ENCODE measurements at places on chromosomes 3 and 15. TPM values are rescaled to one million over a fixed set of nuclear protein-coding genes. Genes with fewer than 3 reads are reported as not detected.

- no peak for DNase-seq
- H3K4me1 ChIP-seq: no peaks in the 10 kb centered on the region
- no peaks in the 10 kb centered on the region for H3K27me3 ChIP-seq
- H3K27ac ChIP-seq: no peak overlapping the region
Measured at GRCh38 chr15:78149805-78150751, 916 bp downstream of the IDH3A start.

SST gene
- total RNA-seq: not detected

DNA sequence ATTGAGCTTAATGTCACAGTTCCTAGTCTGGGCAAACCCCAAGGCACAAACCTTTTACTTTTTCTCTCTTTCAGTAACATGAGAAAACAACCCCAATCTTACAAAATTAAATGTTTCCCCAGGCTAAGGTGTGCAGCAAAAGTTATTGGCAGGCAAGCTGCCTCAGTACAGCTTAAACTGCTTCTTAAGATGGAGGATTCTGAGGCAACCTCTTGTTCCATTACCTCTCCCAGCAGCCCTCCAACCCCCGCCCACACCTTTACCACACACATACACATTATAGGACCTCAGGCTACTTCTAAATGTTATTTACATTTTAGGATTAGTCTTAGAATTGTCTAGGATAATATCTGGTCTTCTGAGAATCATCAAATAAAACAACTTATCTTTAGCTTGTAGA lies 22.3 kb upstream of the CBLB start:
- H3K4me3 ChIP-seq: no peak overlapping the region
- no peaks in the 10 kb centered on the region for H3K4me1 ChIP-seq
- H3K27ac ChIP-seq: no peak overlapping the region
- no peak for DNase-seq
- H3K36me3 ChIP-seq: no peaks in the 10 kb centered on the region

COL6A5 gene
- 0.04 TPM for total RNA-seq

DNA sequence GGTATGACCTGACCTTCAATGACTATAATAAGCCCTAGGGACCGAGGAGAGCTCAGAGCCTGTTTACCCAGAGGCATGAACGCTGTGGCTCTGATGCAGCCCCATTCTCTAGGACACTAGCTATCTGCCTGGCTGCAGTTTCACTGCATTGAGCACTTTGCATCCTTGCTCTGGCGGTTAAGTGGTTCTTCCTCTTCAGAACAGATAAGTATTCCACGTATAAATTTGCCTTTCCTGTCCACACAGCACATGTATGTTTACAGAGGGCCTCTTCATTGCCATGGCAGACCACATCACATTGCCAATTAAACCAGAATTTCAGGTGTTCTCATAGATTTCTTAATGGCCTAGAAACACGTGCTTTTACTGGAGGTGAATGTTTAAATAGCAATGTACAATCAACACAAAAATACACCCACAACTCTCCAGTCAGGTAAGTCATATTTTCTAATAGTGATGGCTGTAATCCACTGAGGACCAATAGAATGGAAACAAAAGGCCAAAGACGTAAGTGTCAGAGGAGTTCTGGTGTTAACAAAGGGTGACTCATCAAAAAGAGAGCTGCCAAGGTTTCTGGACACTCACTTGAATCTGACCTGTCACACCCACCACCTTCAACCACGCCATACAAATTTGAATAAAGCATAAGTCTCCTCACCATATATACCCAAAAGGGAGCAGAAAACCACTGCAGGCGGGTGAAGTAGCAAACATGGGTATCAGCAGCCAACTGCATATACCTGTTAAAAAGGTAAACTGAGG lies 553.4 kb downstream of the OCA2 start:
- H3K4me3 ChIP-seq: no peak overlapping the region
- no peaks in the 10 kb centered on the region for H3K27me3 ChIP-seq
- no peak overlapping the region for H3K27ac ChIP-seq
- no peaks in the 10 kb centered on the region for H3K36me3 ChIP-seq
- DNase-seq: no peak
